Activated CD4-positive, CD25-positive, alpha-beta regulatory T cell treated with anti-CD3 and anti-CD28 coated beads, Interleukin-2, amount 50 U/mL, for 24 hours (primary cell): ENCODE measurements at places on chromosomes 5 and 9.

- no peak for ATAC-seq
These were observed 183.7 kb upstream of the GNA14 start for GRCh38 chr9:77831781-77832180.

DNA sequence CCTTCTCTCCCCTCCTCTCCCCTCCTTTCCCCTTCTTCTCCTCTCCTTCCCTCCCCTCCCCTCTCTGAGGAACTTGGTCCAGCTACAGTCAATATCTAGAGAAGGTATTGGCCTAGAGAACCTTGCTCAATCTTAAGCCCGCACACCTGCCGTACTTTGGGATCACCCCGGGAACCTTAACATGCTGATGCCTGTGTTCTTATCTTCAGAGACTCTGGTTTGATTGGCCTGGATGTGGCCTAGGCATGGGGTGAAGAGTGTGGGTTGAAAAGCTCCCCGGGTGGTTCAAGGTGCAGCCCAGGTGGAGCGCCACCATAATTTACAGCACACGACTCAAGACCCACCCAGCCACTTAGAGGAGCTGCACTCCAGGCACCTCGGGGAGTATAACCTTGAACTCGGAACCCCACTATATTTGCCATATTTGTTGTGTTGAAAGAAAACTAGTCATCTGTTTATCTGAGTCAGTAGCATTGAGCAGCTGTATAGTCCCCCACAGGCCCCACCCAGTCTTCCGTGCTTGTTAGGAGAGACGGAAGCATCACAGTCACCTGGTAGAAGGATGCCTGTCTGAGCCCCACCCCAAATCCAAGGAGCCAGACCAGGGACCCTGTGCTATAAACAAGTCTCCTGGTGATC is 14.4 kb upstream of the PHF19 start:
- peak; percentile 55 for ATAC-seq

GRCh38 chr5:141772281-141772680 is 90.3 kb upstream of the ARAP3 start:
- ATAC-seq, result no peak

DNA sequence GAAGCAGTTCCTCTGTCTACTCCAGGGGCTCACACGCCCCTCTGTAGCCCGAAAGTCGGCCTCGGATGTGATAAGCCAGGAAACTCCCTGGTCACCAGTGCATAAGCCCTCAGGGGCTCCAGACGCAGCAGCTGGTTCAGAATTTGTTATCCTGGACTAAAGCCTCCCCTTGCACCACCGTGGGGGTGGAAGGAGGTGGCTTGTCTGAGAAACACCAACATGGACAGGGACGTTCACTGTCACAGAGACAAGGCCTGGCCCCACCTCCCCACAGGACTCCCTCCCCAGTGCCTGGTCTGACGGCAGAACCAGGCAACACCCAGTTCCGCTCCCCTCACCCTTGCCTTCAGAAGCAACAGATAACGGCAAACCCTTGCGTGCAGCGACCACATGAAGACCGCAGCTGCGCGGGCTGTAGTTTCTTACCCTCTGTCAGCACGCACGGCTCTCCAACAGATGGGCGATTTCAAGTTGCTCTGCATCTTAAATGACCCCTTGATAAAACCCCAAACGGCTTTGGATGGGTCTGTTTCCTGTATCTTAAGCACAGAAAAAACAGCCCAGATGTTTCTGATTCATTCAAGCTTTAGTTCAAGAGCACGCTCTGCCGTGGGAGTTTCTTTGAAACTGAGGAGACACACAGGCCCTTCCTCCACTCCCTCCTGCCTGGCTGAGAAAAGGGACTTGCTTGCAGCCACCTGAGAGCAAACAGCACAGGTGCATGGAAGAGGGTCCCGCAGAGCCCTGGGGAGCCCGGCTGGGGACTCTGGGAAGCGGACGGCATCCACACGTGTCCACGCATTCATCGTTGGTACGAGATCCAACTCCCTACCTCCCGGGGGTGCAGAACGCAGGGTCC is 44.7 kb upstream of the NKD2 start:
- peak; percentile 71 for ATAC-seq

DNA sequence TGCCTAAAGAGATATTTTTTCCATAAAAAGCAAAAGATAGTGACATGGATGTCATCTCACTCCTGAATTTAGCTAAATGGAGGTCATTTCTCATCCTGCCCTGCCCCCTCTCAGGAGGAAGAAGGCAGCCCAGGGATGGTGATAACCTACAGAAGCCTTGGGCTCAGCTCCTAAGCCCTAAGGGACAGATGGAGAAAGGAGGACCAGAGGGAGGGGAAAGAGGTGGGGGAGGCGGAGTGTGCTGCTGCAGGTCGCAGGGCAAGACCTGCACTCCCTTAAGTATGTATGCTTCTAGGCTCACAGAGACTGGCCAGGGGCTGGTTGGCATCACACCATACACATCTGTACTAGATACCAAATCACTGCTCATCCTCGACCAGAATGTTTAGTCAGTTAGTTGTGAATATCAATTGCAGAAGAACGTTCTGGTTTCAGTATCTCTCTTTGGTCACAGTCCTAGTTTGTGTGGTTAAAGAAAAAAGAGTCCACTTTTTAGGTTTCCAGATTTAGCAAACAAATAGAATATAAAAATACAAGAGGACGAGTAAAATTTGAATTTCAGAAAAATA is 18.4 kb upstream of the CDKN2AIPNL start:
- ATAC-seq, result no peak

GRCh38 chr9:136820971-136821825 is 13.4 kb downstream of the RABL6 start:
- ATAC-seq, result no peak

GRCh38 chr9:78839252-78839651 is 542.3 kb downstream of the PSAT1 start:
- ATAC-seq, result no peak

- ATAC-seq, result peak; percentile 85
These were observed 25.6 kb downstream of the CSF2 start for GRCh38 chr5:132099076-132099748.

DNA sequence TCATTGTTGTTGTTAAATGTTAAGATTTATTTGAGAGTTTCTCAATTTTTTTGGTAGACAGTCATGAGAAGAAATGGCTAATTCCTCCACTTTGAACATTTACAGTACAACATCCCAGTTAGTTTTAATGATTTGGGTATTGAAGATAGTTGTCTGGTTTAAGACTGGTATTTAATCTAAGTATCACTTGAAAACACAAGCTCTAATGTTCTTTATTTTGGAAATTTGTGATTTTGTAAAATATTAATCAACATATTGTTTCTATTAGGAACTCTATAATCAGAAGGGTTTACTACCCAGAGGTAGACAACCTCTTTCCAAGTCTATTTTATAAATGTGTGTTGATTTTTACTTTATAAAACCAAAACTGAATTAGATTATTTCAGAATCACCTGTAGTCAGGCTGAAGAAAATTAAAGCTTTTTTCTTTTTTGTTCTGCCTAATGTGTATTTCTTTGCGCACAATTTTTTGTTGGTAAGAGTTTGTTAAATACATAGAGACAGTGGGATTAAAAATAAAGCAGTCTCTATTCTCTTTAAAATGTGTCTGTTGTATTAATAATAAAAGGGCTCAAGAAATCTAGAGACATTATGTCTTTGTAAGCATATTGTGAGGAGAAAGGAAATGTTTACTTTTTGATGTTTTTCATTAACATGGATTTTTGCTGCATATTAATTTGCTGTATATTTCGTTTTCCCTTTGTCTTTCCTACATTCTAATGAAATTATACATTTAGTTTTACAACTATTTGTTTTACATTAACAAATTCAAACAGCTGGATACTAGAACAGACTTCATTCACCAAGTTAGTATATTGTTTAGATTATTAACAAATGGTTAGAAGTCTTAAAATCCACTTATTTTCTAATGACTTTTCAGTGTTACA is 3.9 kb upstream of the PURA start:
- ATAC-seq, result no peak
